Breast epithelium (tissue), 4 donors: ENCODE measurements at places on chromosomes 7 and 10. TPM values are rescaled to one million over a fixed set of nuclear protein-coding genes. Genes with fewer than 3 reads are reported as not detected.

FFAR4 gene
- 0.33 TPM for total RNA-seq

MSMB gene
- total RNA-seq, result 4.0 TPM

RNF32 gene
- total RNA-seq, result 1.3 TPM

DNA sequence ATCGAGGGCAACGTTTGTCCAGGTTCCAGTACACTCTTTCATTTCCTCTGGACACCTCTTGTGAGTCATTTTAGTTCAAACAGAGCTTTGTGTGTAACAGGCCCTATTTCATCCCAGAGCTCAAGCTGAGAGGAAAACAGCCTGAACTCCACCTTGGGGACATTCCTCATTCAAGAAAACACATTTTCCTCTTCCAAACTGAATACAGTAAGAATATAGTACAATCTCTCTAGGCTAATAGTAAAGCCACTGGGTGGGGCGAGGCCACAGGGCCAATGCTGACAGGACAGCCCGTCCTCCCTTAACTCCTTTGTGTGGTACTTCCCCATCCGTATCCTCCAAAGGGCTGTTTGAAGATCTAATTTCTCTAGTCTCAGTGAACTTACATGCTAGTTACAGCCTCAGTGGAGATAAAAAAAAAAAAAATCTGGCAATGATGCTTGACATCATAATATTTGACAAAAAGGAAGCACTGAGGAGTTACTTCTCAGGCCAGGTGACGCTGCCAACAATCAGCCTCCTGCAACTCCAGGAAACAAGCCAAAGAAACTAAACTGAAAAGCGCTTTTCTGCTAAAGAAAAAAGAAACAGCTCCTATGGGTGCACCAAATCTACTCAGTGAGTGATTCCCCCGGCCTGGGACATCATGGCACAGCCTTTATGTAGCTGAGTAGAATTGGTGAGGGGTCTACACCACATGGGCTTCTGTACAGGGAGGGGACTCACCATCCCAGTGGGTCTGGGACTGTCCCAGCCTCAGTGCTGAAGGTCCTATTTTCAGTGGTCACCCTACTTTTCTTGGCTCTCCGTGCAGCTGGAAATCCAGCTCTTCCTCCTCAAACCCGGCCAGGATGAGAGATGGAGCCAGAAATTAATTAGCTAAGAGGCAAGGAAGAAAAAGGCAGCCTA lies 238.2 kb upstream of the NEBL start:
- H3K4me3 ChIP-seq, result no peak overlapping the region
- no peaks in the 10 kb centered on the region for H3K36me3 ChIP-seq
- no peaks in the 10 kb centered on the region for H3K27me3 ChIP-seq
- peaks cover 6% of the 10 kb centered on the region for H3K4me1 ChIP-seq

- H3K27ac ChIP-seq, result no peak overlapping the region
- H3K36me3 ChIP-seq, result no peaks in the 10 kb centered on the region
- no peaks in the 10 kb centered on the region for H3K4me1 ChIP-seq
- no peak for DNase-seq
- no peak overlapping the region for H3K4me3 ChIP-seq
Observed at GRCh38 chr10:113226831-113227445, 276.9 kb downstream of the TCF7L2 start.

- H3K4me3 ChIP-seq, result no peak overlapping the region
- H3K27me3 ChIP-seq, result no peaks in the 10 kb centered on the region
Observed at GRCh38 chr10:30550967-30551815, 78.4 kb downstream of the LYZL2 start.

DNA sequence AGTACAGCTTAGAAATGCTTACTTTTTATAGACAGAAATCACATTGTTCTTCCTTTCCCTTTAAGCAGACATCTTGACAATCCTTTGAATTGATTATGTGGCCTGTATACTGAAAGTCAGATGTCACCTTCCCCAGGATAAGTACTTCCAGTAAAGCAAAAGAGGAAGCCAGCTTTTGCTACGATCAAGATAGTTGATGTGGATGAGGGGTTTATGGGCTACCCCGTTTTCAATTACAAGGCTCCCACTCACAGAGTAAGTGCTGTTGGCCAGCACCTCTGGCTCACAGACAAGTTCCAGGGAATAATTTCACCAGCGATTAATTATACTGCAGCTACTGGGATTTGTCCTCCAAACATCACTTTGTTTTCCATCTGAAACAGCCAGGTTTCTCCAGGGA lies 95.1 kb upstream of the SAMD8 start:
- H3K4me1 ChIP-seq, result no peaks in the 10 kb centered on the region
- H3K27ac ChIP-seq, result no peak overlapping the region
- no peak overlapping the region for H3K4me3 ChIP-seq

GRCh38 chr7:47625861-47626715 lies 44.2 kb upstream of the TNS3 start:
- no peak overlapping the region for H3K4me3 ChIP-seq
- H3K36me3 ChIP-seq, result no peaks in the 10 kb centered on the region
- H3K27ac ChIP-seq, result no peak overlapping the region
- no peaks in the 10 kb centered on the region for H3K4me1 ChIP-seq

DNA sequence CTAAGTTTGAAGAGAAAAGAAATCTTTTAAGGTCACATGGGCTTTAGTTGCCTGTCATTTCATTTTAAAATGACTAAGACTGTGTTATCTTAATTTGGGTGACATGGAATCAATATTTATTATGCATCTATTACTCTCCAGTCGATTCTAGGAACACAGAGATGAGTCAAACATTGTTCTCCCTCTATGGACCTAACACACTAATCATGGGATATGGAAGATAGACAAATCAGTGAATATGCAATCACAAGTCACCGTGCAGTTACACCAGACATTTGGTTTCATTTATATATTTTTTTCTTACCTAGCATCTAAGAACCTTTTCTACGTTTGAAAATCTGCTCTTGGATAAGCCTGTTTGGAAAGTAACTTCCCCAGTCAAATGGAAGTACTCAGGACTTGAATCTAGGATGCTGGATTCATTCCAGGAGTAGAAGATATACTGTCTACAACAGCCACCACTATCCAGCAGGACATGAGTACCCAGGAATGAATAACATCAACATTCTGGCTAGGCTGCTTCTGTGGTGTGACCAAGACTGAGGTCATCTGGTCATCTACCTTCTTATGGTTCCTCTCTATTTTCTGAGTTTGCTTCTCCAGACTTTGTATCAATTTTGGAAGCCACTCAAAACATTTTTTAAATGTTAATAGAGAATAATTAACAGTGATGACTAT lies 902.9 kb upstream of the LRRN3 start:
- no peak overlapping the region for H3K27ac ChIP-seq
- no peaks in the 10 kb centered on the region for H3K4me1 ChIP-seq
- no peaks in the 10 kb centered on the region for H3K27me3 ChIP-seq

- no peaks in the 10 kb centered on the region for H3K27me3 ChIP-seq
- no peaks in the 10 kb centered on the region for H3K36me3 ChIP-seq
- H3K27ac ChIP-seq, result no peak overlapping the region
- no peak overlapping the region for H3K4me3 ChIP-seq
- no peaks in the 10 kb centered on the region for H3K4me1 ChIP-seq
- no peak for DNase-seq
Observed at GRCh38 chr10:98953251-98953650, 282.4 kb downstream of the HPSE2 start.

DNA sequence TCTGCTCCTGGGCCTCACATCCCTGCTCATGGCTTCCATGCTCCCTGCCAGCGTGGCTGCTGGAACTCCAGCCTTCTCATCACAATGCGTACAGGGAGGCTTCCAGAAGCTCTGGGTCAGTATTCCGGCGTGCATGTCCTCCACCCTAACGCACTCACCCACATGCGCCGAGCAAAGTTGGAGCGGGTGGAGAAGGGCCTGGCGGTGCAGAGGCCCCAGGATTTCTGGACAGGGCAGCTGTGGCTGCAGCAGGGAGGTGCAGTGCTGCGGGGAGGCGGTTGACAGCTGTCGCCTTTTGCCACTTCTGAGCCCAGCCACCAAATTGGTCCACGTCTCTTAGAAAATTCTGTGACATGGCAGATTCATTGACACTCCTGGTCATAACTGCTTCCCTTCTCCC lies 33.6 kb upstream of the FAM20C start:
- H3K4me1 ChIP-seq, result no peaks in the 10 kb centered on the region
- no peaks in the 10 kb centered on the region for H3K36me3 ChIP-seq
- no peak for DNase-seq
- H3K27ac ChIP-seq, result no peak overlapping the region

DNA sequence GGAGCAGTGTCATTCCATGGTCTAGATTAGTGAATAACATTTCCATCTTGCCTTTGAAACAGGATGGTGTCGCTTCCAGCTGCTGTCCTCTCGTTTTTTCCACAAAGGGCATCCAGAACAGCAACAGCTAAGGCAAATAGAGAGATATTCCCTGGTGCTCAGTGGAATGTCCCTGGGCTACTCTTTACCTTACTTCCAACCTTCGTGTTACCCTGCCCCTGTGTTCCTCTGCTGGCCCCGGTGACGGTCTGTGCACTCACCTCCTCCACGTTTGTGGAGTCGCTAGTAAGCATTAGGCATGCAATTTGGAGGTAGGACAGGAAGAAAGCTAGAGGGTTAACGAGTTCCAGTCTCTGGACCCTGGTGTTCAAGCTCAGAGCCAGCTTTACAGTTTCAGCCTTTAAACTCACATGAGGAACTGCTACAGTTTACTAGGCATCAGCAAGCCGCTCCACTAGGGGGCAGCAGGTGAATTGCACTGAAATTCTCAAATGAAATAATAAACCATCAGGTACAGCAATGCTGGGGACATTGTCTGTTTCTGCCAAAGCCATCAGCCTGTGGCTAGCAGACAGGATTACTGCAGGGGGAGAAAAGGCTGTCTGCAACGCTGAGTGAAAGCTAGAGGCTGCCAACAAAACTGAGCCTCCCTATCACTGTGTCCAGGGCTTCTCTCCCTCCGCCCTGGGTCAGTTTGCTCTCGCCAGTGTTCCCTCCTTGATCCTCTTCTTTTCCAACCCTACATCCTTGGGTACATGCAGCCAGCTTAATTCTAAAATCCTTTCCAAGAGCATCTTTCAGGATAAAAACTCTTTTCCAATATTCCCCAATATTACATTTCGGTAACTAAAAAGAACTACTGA lies 9.0 kb downstream of the MRPL32 start:
- H3K27me3 ChIP-seq, result no peaks in the 10 kb centered on the region
- H3K27ac ChIP-seq, result no peak overlapping the region

- H3K27me3 ChIP-seq, result no peaks in the 10 kb centered on the region
- no peak overlapping the region for H3K4me3 ChIP-seq
- no peak overlapping the region for H3K27ac ChIP-seq
- no peak for DNase-seq
- no peaks in the 10 kb centered on the region for H3K4me1 ChIP-seq
- no peaks in the 10 kb centered on the region for H3K36me3 ChIP-seq
Observed at GRCh38 chr7:93948873-93949272, 27.3 kb downstream of the GNG11 start.

DNA sequence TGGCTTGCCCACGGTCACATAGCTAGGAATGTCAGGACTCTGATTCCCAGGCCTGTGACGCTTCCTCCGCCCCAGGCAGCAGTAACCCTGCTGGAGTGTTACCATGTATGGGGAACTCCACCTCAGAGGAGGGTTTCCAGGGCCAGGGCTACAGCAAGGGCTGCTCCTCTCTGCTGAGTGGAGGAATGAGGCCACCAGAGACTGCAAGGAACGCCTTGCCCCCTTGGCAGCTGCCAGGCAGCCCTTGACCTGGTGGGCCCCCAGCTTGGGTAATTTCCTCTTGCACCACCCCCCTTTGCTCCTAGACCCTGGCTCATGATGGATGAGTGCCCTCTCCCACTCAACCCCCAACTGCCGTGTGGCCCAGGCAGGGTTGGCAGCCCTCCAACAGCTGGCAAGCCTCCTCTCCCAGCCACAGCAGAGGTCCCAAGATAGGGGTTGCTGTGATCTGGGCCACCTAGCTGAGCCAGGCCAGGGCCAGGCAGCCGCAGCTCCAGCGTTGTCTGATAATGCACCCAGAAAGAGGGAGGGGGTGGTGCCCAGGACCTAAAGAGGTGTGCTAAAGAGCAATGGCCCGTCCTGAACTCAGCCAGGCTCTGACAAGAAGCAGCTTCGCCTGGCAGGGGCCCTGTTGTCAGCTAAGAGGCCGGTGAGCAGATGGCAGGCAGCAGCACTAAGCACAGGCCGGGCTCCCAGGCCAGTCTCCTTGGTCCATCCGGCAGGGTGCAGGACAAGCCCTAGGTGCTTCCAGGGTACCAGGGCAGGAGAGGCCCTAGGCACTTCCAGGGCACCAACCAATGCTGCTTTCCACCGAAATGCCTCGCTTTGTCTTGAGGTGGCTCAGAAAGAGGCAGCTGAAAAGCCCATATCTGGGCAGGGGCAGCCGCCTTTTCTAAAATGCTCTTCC lies 35.4 kb downstream of the DRGX start:
- peak overlapping the region; percentile 12 for H3K27ac ChIP-seq
- H3K27me3 ChIP-seq, result no peaks in the 10 kb centered on the region
- H3K36me3 ChIP-seq, result no peaks in the 10 kb centered on the region
- H3K4me1 ChIP-seq, result no peaks in the 10 kb centered on the region

- no peak overlapping the region for H3K27ac ChIP-seq
- H3K27me3 ChIP-seq, result no peaks in the 10 kb centered on the region
- no peaks in the 10 kb centered on the region for H3K36me3 ChIP-seq
- H3K4me3 ChIP-seq, result no peak overlapping the region
Observed at GRCh38 chr7:157431951-157432540, 95.2 kb downstream of the DNAJB6 start.

- no peaks in the 10 kb centered on the region for H3K36me3 ChIP-seq
- H3K4me1 ChIP-seq, result no peaks in the 10 kb centered on the region
- H3K4me3 ChIP-seq, result peak overlapping the region; percentile 14
- no peak for DNase-seq
Observed at GRCh38 chr10:51367127-51367526, 292.8 kb downstream of the PRKG1 start.

- no peaks in the 10 kb centered on the region for H3K4me1 ChIP-seq
- H3K4me3 ChIP-seq, result no peak overlapping the region
- no peaks in the 10 kb centered on the region for H3K27me3 ChIP-seq
- H3K36me3 ChIP-seq, result no peaks in the 10 kb centered on the region
Observed at GRCh38 chr7:111174510-111174909, 83.6 kb downstream of the LRRN3 start.

GRCh38 chr7:116351966-116352365 lies 141.6 kb downstream of the TES start:
- DNase-seq, result no peak
- H3K36me3 ChIP-seq, result no peaks in the 10 kb centered on the region
- no peaks in the 10 kb centered on the region for H3K27me3 ChIP-seq
- peaks cover 17% of the 10 kb centered on the region for H3K4me1 ChIP-seq
- H3K4me3 ChIP-seq, result no peak overlapping the region

- no peaks in the 10 kb centered on the region for H3K27me3 ChIP-seq
- H3K36me3 ChIP-seq, result no peaks in the 10 kb centered on the region
- no peaks in the 10 kb centered on the region for H3K4me1 ChIP-seq
- no peak for DNase-seq
- H3K4me3 ChIP-seq, result no peak overlapping the region
Observed at GRCh38 chr7:129401228-129401966, 32.8 kb upstream of the STRIP2 start.

DNA sequence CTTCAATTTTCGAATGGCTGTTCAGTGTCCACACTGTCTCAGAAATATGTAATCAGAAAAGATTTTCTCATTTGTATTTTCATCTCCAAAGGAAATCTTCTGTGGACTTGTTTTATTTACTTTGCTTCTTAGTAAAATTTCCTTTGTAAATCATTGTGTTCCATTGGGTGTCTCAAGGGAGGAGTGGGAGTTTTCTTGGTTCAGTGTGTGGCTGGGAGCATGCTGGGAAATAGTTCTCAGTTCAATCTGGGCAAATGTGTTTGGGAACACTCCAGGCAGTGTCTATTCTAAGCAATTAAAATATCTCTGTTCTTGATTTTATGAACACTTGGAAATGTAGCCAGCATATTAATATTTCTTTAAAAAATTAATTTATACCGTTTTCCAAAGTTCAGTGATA lies 1019.8 kb downstream of the CNTNAP2 start:
- no peaks in the 10 kb centered on the region for H3K36me3 ChIP-seq
- no peaks in the 10 kb centered on the region for H3K27me3 ChIP-seq
- H3K27ac ChIP-seq, result no peak overlapping the region
- no peaks in the 10 kb centered on the region for H3K4me1 ChIP-seq
- no peak for DNase-seq
